NCI-H2227 treated with DMSO at 0.1 percent for 48 hours (cell line): ENCODE measurements at places on chromosomes 7 and 10.

GRCh38 chr7:117068511-117069145, 115.3 kb downstream of the ST7 start:
- no peak for DNase-seq

DNA sequence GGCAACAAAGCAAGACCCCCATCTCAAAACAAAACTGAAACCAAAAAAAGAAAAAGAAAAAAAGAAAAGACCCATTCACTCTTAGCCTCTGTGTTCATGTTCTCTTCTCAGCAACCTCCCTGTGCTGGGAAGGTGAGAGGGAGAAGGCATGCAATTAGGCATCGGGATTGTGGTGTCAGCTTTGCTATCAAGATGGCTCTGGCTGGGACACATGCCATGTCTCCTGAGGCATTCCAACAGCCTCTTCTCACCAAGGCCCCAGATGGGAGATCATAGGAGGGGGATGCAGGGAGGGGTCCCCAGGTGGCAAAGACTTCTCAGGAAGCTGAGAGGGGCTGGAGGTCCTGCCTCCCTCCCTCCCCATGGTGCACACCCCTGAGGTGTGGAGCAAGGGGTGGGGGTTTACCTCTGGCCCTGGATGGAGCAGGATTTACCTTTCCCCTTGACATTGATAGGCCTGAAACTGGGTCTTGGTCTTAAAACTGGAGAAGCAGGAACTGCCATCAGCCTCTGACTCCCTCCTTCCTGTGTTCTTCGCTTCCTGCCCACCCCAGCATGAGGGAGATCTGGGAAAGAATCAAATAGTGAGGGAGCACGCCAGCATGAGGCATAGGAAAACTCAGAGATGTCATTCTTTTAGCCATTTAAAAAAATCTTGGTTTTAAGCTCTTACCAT, 96.2 kb upstream of the DUSP5 start:
- no peak for DNase-seq

DNA sequence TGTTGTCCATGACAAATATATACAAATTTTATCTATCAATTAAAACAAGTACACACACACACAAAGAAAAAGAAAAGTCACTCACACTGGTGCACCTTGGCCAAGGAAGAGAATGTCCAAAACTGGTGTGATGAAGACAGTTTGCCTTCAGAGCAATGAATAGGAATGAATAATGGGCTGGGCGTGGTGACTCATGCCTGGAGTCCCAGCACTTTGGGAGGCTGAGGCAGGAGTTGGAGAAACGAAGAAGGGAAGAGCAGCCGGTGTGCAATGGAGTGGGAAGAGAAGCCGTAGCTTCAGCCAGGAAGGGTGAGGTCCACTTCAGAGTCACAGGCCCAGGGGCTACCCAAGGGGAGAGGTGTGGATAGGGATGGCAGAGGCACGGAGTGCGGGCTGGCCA, 253.6 kb downstream of the CCSER2 start:
- no peak for DNase-seq

DNA sequence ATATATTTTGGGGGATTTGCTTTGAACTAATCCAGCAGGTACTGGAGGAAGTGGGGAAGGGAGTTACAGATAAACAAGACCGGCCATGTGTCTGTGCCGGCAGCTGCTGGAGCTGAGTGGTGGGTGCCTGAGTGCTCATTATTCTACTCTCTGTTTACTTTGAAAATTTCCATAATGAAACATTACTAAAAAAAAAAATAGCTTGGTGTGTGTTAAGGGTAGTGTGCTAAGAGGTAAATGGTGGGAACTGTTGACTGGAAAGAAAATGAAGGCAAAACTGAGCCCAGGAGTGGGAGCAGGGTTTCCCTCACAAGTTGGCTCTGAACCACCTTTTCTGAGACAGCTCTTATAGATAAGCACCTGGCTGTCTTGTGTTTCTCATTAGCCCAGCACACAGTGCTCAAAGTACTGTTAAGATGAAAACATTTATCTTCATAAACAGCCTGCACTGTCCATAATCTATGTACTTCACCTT, 50.6 kb downstream of the PARD3 start:
- DNase-seq = no peak

GRCh38 chr7:98836811-98837629, 32.8 kb downstream of the TMEM130 start:
- peak; percentile 13 for DNase-seq
